ELR (cell line): ENCODE measurements at places on chromosomes 2 and 18.

- no peak for DNase-seq
Observed at GRCh38 chr2:32926708-32927084, 20.1 kb upstream of the LTBP1 start.

- DNase-seq: no peak
Observed at GRCh38 chr2:8535821-8536685, 145.8 kb upstream of the ID2 start.

DNA sequence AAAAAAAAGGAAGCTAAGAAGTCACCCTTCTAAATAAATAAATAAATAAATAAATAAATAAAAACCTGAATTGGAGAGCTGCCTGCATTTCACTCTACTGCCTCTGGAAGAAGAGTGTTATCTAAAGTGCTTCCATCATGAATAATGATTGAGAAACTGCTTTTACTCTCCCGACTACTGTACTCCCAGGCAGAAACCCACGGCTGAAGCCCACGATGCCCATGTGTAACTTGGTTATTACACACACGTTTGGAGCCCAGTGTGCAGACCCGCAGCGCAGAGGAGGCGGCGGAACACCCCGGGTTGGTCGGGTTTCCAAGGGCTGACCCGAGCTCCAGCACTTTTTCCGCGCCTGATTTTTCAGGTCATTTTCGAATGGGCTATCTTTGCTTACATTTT is 697 bp upstream of the SPATS2L start:
- peak; percentile 65 for DNase-seq

DNA sequence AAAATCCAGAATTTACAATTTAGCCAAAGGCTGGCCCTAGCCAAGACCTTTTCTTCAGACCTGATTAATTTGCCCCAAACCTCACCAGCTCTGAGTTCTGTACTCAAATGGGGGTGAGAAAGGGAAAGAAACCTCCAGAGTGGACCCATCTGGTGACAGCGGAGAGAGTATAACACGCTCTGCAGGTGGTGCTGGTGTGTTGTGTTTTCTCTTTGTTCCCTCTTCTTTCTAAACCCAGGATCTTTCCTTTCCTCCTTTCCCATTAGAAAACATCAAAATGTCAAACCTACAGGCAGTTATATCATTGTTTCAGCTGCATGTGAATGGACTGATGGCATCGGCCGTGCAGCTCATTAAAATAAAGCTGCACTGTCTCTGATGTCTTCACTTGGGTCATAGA is 253.2 kb upstream of the SP5 start:
- no peak for DNase-seq

DNA sequence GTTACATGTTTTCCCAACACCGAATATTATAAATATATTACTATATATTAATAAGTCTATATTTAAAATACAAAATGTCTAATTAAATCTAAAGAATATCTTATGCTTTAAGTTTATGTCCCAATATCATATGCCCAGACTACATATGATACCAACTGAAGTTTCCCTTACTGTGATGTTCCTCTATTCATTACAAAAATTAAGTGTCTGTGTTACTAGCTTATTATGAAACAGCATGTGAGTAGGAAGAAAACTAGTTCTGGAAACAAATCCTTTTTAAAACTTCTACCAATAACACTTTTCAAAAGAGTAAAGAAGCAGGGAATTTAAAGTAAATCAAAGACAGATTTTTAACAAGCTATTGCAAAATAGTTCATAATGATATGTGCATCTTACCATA is 17.8 kb downstream of the HNRNPLL start:
- no peak for DNase-seq

GRCh38 chr2:182821182-182821581 is 45.3 kb downstream of the FRZB start:
- DNase-seq: peak; percentile 24

- DNase-seq: no peak
Observed at GRCh38 chr2:108106731-108107130, 120.4 kb downstream of the SLC5A7 start.

- DNase-seq: no peak
Observed at GRCh38 chr2:191018643-191019119, 4.7 kb upstream of the STAT1 start.

DNA sequence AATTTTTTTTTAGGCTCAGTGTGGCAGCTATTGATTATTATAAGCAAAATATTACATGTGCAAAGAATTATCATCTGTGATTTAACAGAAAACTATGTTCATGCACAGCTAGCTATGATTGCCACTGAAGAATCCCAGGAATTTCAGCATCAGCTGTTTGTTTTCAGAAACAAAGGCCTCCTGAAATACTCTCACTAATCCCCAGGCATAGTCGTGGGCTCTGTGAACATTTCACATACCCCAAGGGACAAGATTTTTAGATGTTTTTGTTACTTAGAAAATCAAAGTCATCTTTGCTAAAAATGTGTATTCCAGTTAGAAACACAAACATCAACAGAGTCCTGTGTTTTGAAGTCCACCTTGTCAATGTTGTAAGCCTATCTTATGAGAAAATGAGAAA is 156.1 kb downstream of the MYO1B start:
- DNase-seq: no peak

DNA sequence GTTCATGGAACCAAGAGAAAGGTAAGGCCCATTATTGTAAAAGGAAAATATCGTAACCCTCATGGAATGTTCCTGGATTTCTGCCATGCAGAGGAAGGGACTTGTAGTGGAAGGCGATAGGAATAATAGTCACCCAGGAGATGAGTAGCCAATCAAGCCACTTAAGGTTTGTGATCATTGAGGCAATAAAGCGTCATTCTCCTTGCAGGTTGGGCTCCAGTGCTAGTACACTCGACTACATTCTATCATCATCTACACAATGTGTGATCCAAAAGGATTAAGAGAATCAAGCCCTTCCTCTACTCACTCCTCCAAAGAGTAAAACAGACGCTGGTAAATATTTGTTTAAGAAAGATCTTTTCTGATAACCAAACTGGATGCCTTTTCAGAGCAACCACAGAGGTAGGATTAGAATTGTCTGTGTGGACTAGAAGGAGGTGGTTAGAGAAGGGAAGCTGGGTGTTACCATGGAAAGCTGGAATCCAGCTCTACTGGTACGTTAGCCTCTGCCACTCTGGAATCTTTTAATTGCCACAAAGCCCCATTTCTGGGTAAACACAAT is 245.7 kb downstream of the IKZF2 start:
- peak; percentile 69 for DNase-seq

DNA sequence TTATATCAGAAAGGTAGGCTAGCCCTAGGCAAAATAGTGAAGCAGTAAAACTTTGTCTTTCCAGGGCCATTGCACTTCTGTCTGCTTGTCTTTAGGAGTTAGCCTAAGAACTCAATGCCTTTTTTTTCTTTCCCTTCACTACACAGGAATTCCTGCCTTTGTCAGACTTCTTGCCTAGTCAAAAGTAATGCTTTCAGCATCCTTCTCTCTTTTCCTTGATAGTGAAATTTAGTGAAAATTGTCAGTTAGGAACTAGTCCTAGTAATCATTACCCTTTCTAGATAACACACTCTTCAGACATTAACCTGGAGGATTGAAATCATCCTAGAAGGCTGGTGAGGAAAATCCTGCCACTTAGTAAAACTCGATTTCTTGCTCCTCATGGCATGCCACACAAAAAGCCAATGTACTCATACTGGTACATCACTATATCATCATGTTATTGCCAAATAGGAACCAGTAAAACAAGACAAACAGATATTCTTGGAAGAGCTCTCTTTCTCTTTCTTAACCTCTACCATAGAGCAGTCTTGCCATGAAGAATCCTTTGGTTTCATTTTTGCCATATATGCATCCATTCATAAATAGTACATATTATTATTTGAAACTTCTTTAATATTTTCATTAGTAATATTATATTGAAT is 320.5 kb downstream of the CTNNA2 start:
- no peak for DNase-seq

DNA sequence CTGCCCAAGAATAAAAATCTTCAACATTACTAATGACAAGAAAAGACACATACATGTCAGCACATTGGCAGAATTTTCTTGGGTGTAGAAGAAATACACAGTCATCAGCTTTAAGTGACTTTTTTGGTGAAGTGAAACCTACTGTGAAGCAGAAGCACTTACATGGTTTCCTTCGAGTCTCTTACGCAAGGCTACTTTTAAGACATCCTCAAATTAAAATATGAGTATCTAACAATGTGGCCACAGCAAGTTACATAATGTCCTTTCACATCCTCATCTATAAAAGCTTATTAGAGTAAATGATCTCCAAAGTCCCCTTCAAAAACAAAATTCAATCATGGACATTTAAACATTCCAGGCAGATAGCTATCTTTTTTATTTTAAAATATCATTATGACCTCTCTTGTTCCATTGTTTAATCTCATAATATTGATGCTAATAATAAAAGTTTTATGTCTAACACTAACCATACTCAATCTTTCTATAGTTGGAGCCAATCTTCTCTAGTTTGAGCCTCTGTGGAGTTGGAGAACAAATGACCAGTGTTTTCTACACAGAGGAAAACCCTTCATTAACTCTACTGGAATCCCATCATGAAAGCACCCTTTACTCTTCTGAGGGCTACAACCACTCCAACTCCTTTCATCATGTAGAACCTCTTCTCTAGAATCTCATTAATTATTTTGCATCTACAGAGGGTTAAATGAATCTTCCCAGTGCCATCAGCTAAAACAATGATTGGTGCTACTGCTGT is 182.2 kb upstream of the ZFP36L2 start:
- DNase-seq: no peak

DNA sequence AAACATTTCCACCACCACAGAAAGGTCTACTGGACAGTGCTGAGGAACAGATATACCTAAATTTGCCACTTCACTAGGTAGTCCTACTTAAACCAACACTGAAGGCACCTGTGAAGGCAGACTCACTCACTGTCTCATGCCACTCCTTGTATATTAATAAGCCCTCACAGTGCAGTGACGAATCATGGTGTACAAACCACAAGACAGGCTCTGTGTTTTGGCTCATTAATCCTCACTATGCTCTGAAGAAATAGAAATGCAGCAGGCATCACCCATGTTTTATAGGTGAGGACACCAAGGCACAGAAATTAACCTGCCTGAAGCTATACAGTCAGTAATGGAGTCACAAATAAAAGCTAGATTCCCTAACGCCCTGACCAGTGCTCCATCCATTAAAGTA is 44.3 kb downstream of the BARD1 start:
- DNase-seq: no peak

GRCh38 chr2:197500503-197501131 is 438 bp downstream of the HSPE1 start:
- peak; percentile 28 for DNase-seq

DNA sequence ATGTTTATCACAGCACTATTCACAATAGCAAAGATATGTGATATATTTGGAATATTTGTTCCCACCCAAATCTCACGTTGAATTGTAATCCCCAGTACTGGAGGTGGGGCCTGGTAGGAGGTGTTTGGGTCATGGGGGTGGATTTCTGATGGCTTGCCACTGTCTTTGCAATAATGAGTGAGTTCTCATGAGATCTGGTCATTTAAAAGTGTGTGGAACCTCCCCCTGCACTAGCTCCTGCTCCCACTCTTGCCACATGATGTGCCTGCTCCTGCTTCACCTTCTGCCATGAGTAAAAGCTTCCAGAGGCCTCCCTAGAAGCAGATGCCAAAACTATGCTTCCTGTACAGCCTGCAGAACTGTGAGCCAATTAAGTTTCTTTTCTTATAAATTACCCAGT is 72.2 kb upstream of the DYNC1I2 start:
- peak; percentile 5 for DNase-seq

- DNase-seq: no peak
Observed at GRCh38 chr2:10475811-10476660, 27.9 kb upstream of the ODC1 start.

DNA sequence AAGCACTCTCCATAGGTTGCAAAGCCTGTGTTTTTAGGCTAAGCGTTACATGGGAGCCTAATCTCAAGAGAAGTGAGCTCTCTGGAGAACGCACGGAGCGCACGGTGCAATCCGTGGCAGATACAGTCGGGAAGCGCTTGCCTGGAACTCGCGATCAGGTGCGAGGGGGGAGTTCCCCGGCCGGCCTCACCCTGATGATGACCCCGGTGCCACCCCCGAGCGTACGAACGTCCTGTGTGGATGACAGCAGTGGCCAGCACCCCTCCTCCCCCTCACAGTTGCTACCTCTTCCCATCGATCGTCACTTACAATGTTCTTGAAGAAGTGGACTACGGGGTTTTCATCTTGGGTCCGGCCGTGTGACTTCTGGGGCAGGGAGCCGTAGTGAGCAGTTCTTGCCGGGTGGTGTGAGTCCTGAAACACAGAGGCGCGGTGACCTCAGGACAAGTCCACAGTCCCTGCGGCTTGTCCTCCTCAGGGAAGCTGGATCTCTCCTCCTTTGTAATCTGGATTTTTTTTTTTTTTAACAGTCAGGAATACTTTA is 142.9 kb downstream of the MBP start:
- no peak for DNase-seq

DNA sequence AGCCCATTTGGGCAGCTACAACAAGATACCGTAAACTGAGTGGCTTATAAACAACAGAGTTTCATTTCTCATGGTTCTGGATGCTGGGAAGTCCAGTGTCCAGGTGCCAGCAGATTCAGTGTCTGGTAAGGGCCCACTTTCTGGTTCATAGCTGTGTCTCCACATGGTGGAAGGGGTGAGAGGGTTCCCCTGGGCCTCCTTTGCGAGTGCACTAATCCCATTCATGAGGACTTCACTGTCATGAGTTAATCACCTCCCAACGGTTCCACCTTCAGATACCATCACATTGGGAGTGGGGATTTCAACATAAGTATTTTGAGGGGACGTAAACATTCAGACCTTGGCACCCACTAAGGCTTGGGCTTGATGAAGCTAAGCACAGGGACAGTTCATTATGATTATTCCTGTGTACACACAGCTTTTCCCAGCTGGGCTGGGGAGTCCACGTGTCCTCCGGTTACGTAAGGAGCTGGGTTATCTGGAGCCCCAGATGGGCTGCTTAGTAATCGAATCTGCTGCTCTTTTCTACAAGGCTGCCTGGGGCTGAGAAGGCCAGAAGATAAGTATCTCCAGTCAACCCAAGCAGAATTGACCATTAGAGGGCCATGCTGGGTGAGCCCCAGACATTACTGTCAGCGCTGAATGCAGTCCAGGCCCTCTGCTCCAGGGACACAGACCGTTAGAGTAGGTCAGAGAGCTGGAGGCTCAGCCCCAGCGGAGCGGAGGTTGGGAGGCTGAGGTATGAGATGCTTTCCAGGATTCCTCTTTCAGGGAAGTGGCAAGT is 42.7 kb downstream of the EPAS1 start:
- no peak for DNase-seq
